ENCODE measurements at places on chromosomes 6 and 20. TPM values are rescaled to one million over a fixed set of nuclear protein-coding genes. Genes with fewer than 3 reads are reported as not detected.

The FAM110A gene
- 7.3 TPM for total RNA-seq

The PPP1R14C gene
- total RNA-seq, result 14.1 TPM

The GSTA2 gene
- total RNA-seq, result under 0.01 TPM

The SLC22A16 gene
- 1.0 TPM for total RNA-seq

The MCCD1 gene
- total RNA-seq, result not detected

The SCUBE3 gene
- 0.52 TPM for total RNA-seq

The TOX2 gene
- total RNA-seq, result not detected

The ENPP5 gene
- 3.7 TPM for total RNA-seq

The GMPR gene
- total RNA-seq, result 26.1 TPM

The FOXF2 gene
- total RNA-seq, result 0.52 TPM

The PRND gene
- 25.6 TPM for total RNA-seq

The DEFB124 gene
- not detected for total RNA-seq
